ENCODE measurements at places on chromosomes 7 and 10. TPM values are rescaled to one million over a fixed set of nuclear protein-coding genes. Genes with fewer than 3 reads are reported as not detected.

RAB19 gene
- 0.20 TPM for polyA plus RNA-seq

RPP30 gene
- polyA plus RNA-seq, result 28.9 TPM

SLC29A4 gene
- 2.7 TPM for polyA plus RNA-seq

PODXL gene
- polyA plus RNA-seq, result 2.9 TPM

NRP1 gene
- 5.3 TPM for polyA plus RNA-seq

CRTAC1 gene
- 0.06 TPM for polyA plus RNA-seq

CALCR gene
- polyA plus RNA-seq, result not detected

STOX1 gene
- 1.8 TPM for polyA plus RNA-seq

UCN3 gene
- 0.13 TPM for polyA plus RNA-seq

STEAP1 gene
- 5.2 TPM for polyA plus RNA-seq

GRID2IP gene
- 0.25 TPM for polyA plus RNA-seq

OR13A1 gene
- 0.40 TPM for polyA plus RNA-seq

FXYD4 gene
- 6.0 TPM for polyA plus RNA-seq

FAM131B gene
- 0.33 TPM for polyA plus RNA-seq

ACADSB gene
- polyA plus RNA-seq, result 8.2 TPM

LEP gene
- polyA plus RNA-seq, result not detected

CPVL gene
- polyA plus RNA-seq, result 4.8 TPM

ADAM8 gene
- 1.8 TPM for polyA plus RNA-seq

PRKCQ gene
- 0.63 TPM for polyA plus RNA-seq

GNG11 gene
- polyA plus RNA-seq, result 37.9 TPM

ITIH5 gene
- 4.0 TPM for polyA plus RNA-seq

PITX3 gene
- not detected for polyA plus RNA-seq
